ENCODE measurements at places on chromosomes 6 and 20.

GRCh38 chr20:49641683-49642656 lies 71.7 kb downstream of the B4GALT5 start:
- no peak for DNase-seq

GRCh38 chr6:90098627-90099026 lies 198.0 kb downstream of the BACH2 start:
- no peak for DNase-seq

DNA sequence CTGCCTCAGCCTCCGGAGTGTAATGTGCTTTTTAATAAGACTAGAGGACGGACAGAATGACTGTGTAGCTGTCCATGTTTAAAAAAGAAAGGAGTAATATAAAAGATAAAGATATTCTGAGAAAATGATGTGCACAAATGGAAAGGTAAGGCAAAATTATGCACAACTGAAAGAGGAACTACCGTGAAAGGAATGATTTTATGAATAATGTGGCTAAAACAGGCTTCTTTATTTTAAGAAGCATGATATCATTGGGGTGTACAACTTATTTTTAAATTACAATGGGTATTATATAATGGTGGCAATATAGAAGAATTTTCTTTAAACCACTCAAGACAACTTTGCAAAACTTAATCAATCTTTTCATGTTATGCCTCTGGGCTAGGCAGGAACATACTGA lies 78.1 kb downstream of the FIG4 start:
- no peak for DNase-seq

GRCh38 chr20:694496-694895 lies 18.9 kb upstream of the SCRT2 start:
- DNase-seq, result no peak

DNA sequence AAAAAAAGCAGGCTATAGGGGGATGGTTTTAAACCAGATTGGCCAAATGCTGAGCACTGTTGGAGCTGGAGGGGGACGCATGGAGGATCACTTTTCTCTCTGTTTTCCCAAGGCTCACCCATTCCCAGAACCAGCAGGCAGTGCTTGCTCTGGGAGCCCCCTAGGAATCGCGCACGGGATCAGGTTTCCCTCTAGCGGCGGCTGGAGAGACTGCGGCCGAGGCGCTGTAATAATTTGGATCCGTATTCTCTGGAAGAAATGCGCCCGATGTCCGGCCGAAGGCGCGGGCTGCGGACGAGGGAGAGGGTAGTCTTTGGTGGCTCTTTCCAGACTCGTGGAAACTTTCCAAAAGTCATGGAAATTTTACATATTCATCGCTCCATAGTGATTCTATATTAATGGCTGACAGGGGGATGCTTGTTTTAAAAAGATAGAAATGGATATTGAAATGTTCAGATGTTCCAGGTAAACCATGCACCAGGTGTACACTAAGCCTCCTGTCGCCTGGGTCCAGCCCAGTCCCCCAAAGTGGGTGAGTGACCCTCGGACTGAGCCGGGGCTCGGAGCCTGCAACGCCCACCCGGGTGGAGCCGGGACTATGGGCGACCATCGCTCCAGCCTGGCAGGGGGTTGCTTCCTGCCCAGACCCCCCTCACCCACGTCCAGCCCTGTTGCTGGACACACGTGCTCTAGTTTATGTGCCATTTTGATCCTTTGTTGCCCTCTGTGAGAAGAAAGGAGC lies 78.7 kb upstream of the PHACTR3 start:
- DNase-seq, result peak; percentile 62

- DNase-seq, result no peak
These were observed 177.7 kb downstream of the TSHZ2 start for GRCh38 chr20:53149890-53150205.

- no peak for DNase-seq
These were observed 3.4 kb upstream of the FAM110A start for GRCh38 chr20:830011-830521.

DNA sequence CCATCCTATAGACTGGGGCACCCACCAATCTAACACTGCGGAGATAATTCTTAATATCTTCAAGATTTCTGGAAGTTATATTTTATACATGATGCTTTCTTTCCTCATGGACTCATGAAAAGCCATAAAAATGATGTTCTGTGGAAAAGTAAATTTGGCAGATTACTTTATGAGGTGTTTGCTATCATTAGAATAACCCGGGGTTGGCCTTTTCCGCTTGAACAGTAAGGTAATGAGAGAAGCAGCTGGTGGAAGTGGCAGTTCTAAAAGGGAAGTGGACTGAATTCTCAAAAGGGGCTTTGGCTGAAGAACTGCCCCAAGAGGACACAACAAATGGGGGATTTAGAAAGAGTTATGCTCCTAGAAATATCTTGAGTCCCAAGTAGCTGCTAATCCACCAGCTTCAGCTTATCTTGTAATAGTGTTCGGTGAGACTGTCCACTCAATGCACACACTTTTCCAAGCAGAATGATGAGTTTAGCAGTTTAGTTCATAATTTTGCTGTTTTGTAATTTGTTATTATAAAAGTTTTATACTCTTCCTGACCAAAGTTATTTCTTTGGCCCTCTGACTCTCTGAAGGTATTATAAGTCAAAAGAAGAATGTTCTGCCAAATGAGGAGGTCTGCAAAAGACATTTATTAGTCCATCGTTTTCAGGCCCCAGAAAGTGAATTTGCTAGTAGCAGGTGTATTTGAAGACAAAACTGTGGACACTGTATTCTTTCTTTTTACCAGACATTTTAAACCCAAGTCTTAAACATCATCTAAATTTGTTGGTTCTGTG lies 2.9 kb downstream of the ISM1 start:
- no peak for DNase-seq

DNA sequence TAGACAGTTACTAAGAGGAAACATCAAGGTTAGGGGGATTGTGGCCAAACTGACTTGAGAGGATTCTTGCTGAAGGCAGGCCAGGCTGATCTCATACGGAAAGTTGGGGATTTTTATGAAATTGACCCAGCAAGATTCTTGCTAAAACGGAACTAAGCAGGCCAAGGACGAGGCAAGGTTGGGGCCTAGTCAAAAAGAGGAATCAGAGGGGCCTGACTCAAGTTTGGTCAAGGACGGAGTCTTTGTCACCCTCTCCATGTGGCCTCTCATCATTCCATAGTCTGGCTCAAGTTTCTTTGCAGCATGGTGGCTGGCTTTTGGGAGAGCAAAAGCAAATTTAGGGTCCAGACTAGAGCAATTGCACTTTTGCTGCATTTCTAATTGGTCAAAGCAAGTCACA lies 7.9 kb upstream of the HECA start:
- DNase-seq, result no peak

DNA sequence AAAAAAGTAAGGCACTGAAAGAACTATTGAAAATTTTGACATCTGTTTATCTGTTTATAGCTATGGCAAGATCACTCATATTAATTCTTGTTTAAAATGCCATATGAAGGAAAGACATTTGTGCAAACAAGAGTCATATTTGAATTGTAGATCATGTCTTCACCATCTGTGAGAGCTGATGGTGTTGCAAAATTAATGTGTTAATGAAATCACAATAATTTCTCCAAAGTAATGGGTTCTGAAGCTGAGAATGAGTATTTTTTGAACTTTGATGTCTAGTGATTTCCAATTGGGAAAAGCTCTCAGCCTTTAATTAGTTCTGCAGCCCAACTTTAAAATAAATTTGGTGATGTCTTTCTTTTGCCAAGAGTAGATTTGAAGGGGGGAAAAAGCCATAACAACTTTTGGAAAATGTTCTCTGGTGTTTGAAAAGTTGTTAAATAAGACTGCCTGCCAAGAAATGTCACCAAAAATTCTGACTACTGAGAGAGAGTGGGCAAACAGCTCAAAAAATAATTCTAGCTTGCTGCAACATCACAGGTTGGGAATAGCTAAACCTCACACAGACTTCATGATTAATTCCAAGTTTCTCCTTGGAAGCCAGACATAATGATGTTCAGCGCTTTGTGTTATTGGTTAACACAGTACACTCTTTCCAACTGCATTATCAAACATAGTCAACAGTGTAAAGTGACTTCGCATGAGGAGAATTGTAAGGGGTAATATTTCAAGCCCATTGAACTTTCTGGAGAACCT lies 142.6 kb downstream of the SOBP start:
- no peak for DNase-seq

- DNase-seq, result no peak
These were observed 218.7 kb downstream of the TRDN start for GRCh38 chr6:123418071-123418470.

DNA sequence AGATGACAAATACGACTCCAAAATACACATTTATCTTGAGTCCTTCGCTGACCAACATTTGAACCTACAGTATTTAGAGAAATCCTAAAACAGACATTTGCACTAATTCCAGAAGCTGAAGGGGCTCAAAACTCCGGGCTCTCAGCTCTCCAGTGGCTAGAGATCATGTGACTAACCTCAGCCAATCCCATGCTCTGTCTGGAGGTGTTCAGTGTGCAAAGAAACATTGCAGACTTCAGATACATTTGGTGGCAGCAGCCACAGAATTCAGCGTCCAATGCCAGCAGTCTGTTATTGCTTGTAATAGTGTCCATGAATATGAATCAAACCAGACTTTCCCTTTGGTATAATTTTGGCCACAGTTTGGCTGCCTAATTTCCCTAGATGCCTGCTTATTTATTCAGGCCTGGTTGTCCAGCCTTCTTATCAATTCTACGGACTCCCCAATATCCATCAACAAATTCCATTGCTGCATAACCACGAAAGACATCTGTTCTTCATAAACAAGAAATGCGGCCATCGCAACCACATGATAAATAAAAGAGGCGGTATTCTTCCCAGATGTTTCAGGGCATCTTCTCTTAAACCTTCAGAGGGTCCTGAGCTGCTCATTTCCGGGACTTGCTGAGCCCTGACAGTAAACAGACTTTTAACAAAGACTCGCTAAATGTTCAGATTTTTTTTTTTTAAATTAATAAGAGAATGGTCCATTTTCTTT lies 14.5 kb upstream of the CYP24A1 start:
- DNase-seq, result no peak

DNA sequence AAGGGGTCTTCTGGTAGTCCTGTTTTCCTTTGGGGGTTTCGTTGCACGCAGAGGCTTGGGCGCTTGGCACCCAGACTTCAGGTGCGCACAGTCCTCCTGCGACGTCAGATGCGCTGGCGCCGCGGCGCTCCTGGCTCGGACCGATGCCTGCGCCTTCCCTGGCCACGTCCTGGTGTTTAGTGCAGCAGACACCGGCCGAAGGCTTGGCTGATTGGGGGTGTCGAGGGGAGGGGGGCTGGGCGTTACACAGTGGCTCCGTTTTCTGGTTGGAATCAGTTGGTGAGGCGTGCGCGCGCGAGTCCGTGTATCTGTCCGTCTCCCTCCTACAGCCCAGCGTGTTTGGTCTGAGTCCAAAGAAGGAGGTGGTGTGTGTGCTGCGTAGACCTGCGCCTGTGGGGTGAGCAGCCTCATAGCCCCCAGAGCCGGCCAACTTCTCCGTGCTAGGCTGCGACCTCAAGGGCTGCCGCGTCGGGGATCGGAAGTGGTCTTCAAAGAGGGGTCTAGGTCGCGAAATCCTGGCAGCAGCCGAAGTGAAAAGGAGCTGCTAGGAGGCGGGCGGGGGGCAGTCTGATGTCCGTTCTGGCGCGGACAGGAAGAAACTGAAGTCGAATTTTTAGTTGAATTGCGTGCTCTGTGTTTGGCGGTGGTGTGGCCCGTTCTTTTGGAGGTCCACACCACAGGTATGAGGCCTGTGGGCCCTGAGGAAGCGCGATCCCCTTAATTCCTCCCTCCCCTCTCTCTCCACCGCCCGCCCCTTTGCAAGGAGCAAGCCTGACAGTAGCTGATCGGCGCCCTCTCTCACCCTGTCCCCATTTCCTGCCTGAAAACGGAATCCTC lies 1.5 kb downstream of the SYNDIG1 start:
- DNase-seq, result no peak

- DNase-seq, result no peak
These were observed 77.4 kb downstream of the CD83 start for GRCh38 chr6:14194976-14195375.

DNA sequence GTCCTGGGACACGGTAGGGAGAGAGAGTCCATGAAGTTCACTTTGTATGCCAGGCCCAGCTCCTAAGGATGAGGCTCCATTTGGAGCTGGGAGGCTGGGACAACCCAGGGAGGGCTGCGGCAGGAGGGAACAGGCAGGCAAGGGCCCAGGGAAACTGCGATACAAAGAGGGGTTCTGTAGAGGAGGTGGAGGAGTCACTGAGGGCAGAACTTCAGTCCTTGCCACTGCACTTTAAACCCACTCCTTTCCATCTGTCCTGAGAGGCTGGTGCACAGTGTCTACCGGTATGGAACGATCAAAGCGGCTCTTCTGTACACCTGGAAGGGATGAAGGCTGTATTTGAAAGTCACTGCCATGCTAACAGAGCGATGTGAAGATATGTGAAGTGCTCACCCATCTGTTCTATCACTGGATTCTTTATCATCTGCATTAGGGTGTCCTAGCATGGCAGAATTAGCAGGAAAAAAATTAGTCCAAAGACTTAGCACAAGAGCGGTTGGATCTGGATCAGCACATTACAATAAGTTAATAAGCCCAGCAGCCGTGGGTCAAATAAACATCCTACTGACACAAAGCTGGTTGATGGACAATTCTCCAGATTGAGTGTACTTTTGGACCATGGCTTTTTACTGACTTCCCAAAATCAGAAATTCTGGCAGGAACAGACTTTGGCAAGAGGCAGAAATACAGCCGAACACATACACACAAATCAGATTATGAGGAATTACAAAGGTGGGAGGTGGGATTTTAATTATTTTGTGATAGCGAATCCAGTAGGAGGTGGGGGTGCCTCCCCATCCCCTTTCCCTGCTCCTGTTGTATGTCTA lies 20.9 kb upstream of the ZFAND3 start:
- DNase-seq, result no peak

GRCh38 chr6:55679503-55679902 lies 100.5 kb upstream of the HMGCLL1 start:
- DNase-seq, result no peak

- no peak for DNase-seq
These were observed 219.9 kb upstream of the GMDS start for GRCh38 chr6:2465336-2465735.

DNA sequence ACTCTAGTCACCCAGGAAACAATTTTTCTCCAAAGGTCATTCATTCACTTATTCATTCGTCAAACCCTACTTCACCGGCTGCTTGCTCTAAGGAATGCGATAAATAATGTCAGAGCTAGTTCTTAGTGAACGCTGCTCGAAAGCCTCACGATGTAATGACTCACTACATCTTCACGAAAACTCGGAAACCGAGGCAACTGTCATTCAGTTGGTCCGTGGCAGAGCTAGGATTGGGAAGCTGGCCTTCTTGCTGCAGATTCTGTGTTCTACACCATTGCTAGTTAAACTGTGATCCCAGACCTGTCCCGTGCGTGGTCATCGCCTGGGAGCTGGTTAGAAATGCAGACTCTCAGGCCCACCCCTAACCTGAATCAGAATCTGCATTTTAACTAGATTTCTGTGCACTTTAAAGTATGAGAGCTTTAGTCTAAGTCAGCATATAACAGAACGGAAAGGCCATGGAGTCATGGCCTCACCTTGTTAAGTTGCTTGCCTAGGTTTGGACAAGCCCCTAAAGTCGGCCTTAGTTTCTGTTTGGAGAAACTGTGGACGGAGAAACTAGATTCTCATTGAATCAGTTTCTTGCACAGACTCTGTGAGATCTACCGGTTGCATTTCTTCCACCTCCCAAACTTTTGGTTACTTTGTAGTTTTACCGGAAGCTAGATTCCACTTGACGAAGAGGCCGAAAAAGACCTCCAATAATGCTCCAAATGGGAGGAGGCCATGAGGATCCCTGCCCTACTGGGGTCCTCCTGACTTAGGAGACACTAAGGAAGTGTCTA lies 651 bp upstream of the CCND3 start:
- no peak for DNase-seq
